ENCODE measurements at places on chromosomes 5 and 9.

DNA sequence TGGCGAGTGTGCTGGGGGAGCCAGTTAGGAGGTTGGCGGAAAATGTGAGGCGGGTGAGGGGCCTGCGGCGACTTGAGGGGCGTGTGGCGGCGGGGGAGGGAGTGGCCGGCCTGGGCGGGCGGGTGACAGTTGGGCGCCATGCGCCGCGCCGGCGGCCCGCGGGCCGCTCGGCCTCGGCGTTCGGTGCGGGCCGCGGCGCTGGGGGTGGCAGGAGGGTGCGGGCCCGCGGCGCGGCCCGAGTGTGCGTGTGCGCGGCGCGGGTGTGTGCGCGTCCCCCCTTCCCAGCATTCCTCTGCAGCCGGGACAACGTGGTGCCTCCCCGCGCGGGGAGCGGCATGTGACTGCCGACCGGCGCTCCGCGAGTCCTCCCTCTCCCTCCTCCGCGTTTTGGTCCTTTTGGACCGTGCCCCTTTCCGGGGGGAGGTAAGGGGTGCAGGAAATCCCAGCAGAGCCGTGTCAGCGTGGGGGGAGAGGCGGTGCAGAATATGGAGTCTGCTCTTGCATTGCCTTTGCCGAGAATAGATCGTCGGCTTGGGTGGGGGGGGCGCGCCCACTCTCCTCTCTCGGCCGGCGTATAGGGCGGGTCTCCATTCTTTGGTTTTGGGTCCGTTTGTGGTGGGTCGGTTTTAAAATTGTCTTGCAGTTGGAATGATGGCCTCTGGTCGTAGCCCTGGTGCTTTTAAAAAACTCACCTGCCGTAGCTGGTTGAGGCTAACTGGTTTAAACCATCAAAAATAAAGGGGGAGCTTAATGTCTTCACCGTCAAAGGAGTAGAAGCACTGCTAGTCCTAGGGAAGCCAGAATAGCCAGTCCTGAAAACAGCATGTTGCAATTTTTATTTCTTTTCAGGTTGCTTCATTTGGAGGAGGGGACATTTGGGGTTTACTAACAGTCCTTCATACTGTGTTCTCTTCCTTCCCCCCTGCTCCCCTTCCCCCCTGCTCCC is 2.0 kb downstream of the LARP1 start:
- DNase-seq: peak; percentile 57

GRCh38 chr9:76580820-76581219 is 121.8 kb downstream of the GCNT1 start:
- no peak for DNase-seq

- DNase-seq: no peak
Observed at GRCh38 chr5:18067615-18068014, 433.4 kb downstream of the TAF11L14 start.

DNA sequence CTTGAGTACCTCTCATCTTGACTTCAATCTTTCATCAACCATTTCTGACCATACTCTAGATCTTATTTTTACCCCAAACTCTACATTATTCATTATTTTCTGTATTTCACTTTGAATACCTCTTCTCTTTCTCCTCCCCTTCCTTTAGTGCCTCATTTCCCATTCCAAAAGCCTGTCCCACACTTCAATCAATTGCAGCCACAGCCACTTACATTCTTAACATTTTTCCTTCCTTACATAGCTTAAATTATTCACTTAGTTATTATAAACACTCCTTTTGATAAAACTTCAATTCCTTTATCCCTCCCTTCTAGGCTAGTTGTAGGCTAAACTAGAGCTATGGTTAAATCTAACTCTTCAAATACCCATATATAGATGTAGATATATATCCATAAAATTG is 344.0 kb downstream of the PRR16 start:
- DNase-seq: no peak

GRCh38 chr9:4943346-4943745 is 41.7 kb upstream of the JAK2 start:
- no peak for DNase-seq

GRCh38 chr5:107468276-107468675 is 202.5 kb downstream of the EFNA5 start:
- no peak for DNase-seq

DNA sequence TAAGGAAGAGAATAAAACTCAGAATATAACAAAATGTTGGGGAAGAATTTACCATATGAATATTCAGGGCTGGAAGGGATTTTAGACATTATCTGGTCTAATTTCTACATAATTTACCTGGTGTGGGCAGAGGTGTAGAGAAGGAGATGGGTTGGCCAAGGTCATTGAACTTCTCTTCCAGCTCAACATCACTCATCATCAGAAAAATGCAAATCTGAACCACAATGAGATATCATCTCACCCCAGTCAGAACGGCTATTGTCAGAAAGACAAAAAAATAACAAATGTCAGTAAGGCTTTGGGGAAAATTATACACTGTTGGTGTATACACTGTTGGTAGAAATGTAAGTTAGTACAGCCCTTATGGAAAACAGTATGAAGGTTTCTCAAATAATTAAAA is 121.7 kb downstream of the PTTG1 start:
- DNase-seq: no peak

DNA sequence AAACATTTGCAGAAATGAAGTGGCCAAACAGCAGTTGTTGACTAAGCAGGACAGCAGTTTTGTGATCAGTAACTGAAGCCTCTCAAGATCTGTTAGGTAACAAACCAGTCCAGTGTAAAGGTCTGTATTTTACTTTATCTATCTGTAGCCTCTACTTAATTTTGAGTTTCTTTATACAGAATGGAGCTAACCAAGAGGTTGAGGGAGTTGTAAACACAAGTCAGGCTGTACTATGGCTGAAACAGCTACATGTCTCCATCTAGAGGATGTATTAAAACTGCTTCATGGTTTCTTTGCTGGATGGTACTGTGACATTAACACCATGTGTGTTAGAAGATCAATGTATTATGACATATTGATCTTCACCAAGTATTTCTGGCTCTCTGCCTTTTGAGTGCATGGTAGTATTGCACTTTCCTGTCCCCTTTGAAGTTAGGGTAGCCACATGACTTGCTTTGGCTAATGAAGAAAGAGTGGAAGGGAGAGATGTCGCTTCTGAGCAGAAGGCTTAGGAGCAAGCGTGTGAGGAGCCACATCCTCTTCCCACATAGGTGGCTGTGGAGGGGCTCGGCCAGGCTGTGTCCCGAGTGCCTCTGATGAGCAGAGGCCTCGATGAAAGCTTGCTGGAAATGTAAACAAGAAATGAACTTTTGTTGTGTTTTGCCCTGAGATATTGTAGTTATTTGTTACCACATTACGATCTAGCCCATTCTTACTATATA is 105.6 kb upstream of the PCA3 start:
- no peak for DNase-seq

- DNase-seq: no peak
Observed at GRCh38 chr5:179152144-179152895, 92.1 kb downstream of the ZNF354C start.

- no peak for DNase-seq
Observed at GRCh38 chr5:39948867-39949468, 524.2 kb upstream of the DAB2 start.

DNA sequence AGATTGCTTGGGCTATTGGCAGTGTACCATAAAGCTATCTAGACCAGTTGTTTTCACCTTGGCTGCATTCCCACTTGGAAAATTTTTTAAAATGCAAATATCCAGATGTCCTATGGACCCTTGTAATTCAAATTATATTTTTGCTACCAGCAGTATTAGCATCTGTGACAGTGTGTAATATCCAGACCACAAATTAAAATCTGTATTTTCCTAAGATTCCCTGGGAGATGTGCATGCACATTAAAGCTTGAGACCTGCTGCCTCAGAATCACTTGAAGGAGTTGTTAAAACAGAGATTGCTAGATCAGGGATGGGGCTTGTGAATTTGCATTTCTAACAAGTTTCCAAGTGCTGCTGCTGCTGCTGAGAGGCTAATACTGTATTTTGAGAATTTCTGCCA is 381.2 kb upstream of the PDE4D start:
- DNase-seq: no peak
